Stimulated activated CD8-positive, alpha-beta memory T cell treated with anti-CD3 and anti-CD28 coated beads, Interleukin-4, amount 100 ng/mL, for 4 hours (primary cell): ENCODE measurements at places on chromosomes 7 and 10.

DNA sequence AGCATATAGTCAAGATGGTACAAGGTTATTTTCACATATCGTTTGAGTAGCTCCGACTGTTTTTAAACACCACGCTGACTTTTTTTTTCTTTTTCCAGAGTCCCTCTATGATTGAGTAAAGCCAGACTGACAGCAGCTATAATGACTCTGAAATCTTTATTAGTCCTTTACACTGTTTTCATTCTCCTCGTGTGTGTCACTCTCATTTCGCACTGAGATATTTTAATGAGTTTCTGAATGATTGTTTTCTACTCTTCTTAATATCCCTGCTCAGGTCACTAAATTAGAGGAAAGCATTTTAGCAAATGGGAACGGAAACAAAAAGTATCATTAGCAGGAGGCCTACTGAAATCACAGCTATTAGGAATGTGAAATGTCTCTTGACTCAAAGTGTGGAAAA lies 162.3 kb upstream of the MTPN start:
- DNase-seq: no peak

GRCh38 chr7:157541295-157542067 lies 204.7 kb downstream of the DNAJB6 start:
- no peak for DNase-seq

DNA sequence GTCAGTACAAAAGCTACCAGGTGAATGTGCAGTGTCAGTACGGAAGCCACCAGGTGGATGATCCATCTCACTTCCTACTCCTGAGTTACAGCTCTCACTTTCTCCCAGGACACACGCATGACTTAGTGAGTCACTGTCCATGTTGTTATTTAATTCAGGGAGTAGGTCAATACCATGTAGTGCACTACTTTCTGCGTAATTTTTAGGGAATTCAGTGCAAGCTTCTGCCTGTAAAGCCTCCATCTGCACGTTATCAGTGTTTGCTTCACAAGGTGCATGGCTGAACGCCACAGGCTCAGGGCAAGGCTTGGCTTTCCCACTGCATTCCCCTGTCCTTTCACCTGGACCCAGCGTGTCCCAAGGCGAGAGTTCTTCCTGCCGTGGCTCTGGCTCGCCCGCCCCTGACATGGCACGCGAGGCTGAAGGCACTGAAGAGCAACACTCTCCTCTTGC lies 59.5 kb downstream of the LARP4B start:
- no peak for DNase-seq

- no peak for DNase-seq
Observed at GRCh38 chr7:68176974-68177373, 1180.3 kb downstream of the TYW1 start.

- DNase-seq: no peak
Observed at GRCh38 chr7:55970978-55971377, 6.6 kb downstream of the NIPSNAP2 start.

- no peak for DNase-seq
Observed at GRCh38 chr7:7099584-7100014, 82.7 kb upstream of the C1GALT1 start.

DNA sequence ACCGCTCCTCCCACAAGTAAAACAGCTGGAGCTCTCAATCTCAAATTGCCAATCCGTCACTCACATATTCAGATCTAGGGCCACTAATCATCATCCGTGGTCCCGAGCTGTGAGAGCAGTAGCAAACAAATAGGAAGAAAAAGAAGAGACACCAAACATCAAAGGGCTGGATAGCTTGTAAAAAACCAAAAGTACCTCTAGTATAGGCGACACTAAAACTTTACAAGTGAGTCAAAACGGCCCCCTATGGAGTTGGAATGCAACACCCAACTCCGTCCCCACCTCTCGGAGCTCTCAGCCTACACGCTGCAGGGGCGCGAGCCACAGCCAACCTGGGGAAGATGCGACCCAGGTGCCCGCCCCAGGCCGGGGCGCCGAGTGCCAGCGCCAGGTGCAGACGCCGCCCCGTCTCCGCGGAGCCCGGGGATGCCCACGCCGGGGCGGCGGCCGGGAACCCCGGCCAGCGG lies 581 bp downstream of the FAM3C start:
- DNase-seq: peak; percentile 38

DNA sequence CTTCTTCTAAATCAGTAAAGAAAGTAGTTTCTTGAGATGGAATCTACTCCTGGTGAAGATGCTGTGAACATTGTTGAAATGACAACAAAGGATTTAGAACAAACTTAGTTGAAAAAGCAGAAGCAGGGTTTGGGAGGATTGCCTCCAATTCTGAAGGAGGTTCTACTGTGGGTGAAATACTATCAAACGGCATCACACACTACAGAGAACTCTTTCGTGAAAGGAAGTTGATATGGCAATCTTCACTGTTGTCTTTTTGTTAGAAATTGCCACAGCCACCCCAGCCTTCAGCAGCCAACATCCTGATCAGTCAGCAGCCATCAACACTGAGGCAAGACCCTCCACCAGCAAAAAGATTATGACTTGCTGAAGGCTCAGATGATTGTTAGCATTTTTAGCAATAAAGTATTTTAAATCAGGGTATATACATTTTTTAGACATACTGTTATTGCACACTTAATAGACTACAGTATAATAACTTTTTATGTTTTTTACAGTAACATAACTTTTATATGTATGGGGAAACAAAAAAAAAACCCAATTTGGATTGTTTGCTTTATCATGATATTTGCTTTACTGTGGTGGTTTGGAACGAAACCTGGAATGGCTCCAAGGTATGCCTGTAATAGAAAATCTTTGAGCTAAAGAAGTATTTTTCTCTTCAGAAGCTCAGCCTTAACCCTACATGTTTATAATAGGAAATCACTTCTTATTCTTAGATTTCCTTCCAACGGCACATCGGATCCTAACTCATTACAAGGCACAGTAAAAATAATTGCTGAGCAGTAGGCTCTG lies 257.3 kb downstream of the LRMDA start:
- DNase-seq: no peak

DNA sequence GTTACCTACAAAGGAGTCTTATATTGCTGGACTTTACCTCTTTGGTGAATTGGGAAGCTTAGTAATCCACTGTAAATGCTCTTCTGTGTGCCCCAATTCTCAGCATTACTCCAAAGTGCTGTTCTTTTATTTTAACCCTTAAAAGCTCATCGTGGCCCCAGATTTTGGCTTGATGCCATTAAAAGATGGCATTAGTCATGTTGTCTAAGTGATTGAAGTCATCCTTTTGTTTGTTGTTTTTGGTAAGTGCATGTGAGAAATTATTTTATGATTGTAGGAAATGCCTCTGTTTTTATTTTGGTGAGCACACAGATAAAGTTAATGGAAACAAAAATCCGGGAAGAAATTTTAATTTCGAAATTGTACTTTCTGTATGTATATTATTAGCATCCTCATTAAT lies 82.5 kb upstream of the GATA3 start:
- DNase-seq: no peak

DNA sequence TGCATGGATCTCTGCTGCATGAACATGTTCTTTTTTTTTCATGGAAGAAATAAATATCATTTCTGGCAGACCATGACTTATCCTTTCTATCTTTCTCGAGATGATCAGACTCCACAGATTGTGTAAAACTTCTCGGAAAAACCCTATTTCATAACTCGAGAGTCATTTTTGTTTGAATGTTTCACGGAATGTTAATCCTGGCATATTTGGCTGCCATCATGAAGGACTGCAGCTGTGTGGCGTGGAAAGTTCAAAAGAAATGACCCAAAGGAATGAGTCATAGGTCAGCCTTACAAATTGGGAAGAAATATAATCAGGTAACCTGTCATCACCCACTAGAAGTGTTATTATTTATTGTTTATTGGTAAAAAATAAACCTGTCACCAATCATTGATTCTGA lies 566.8 kb downstream of the SDK1 start:
- DNase-seq: no peak

- no peak for DNase-seq
Observed at GRCh38 chr7:80722616-80723195, 84.3 kb downstream of the CD36 start.

GRCh38 chr7:107125475-107125874 lies 43.3 kb upstream of the HBP1 start:
- no peak for DNase-seq

- DNase-seq: no peak
Observed at GRCh38 chr10:48497780-48498770, 106.8 kb downstream of the ARHGAP22 start.

DNA sequence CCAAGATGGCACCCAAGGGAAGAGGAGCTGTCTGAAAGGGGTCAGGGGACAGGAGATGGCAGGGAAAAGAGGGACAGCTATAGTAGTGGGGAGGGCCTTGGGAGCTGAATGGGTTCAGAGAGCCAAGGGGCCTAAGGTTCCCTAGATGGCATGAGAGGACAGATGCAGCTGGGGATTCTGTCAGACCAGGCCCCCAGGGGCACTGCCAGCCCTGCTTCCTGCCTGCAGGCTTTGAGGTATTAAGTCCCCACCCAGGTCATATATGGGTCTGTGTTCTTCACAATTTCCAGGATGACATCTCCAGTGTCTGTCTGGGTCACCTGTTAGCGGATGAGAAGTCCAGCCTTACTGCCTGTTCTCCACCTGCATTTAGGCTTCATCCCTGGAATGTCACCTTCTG lies 56.7 kb downstream of the NEURL1 start:
- no peak for DNase-seq

DNA sequence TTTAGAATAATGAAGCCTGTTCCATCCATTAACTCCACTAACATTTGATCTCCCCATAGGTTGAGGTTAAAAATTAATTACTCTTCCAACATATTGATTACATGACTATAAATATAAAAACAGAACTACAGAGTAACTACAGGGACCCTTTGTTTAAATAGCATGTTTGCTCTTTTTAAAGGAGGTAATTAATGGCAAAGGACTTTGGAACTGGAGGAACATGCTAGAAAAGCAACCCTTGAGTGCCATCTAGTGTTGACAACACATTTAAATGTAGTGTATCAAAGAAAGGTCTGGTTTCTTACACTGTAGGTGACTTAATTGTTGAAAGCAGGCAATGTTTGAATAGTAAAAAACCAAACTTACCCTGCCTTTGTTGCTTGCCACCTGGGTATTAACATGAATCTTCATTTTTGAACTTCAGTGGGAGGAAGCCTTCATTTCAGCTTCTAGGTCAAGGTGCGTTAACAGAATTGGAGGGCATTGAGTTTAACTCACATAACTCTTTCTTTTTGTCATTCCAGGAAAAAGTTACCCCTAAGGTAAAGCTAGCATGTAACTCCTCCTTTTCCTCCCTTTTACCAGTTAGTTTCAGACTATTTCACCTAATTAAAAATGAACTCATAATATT lies 52.6 kb upstream of the CAPZA2 start:
- no peak for DNase-seq

- DNase-seq: no peak
Observed at GRCh38 chr10:34323192-34323591, 491.9 kb downstream of the PARD3 start.

- no peak for DNase-seq
Observed at GRCh38 chr10:30433306-30433729, 666 bp upstream of the MAP3K8 start.

- DNase-seq: no peak
Observed at GRCh38 chr7:106290319-106290718, 5.5 kb upstream of the NAMPT start.

DNA sequence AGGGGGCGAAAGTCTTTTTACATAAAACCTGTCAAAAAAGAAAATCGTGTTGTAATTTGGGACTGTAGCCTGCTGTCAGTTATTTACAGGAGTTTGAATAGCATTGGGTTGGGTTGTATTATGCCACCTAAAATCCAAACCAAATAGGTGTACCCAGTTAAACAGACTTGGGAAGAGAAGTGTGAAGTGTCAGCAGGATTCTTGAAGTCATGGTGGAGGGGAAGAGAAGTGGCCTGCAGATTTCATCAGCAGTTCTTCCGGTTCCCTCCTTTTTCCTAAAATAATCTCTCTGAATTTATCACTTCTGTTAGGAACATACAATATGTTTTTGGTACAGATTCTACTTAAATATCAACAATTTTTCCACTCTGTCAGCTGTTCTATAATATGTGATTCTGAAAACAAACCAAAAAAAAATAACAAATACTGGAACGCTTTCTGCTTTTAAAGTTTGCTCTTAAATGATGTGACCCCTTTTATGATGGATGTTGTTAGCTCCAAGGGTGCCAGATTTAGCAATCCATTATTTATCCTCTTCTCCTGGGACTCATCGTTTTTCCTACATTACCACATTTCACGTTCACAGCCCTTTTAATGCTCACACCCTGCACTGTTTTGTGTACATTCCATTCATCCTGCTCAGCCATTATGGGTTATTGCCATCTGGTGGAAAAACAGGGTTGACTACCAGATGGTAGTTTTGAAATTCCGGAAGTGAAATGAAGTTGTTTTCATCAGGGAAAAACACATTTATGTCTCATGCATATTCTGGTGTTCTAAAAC lies 18.7 kb upstream of the ARHGAP12 start:
- no peak for DNase-seq

DNA sequence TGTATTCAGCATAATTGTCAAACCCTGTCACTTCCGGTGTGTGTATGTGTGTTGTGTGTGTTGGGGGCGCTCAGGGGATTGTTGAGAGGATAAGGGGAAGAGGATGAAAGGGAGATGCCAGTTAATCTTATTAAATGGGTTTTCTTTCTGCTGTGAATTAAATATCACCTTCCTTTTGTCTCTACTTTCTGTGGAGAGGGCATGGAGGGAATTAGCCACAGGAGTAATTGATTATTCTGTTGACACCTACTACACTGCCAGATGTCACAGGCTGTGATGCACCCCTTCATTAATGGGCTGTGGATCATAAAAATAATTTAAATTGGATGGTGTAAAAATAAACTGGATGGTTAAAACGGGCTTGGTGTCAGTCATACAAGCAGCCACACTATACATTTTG lies 311.9 kb downstream of the MDFIC start:
- DNase-seq: no peak

GRCh38 chr7:132065989-132066603 lies 509.7 kb upstream of the PODXL start:
- DNase-seq: no peak

DNA sequence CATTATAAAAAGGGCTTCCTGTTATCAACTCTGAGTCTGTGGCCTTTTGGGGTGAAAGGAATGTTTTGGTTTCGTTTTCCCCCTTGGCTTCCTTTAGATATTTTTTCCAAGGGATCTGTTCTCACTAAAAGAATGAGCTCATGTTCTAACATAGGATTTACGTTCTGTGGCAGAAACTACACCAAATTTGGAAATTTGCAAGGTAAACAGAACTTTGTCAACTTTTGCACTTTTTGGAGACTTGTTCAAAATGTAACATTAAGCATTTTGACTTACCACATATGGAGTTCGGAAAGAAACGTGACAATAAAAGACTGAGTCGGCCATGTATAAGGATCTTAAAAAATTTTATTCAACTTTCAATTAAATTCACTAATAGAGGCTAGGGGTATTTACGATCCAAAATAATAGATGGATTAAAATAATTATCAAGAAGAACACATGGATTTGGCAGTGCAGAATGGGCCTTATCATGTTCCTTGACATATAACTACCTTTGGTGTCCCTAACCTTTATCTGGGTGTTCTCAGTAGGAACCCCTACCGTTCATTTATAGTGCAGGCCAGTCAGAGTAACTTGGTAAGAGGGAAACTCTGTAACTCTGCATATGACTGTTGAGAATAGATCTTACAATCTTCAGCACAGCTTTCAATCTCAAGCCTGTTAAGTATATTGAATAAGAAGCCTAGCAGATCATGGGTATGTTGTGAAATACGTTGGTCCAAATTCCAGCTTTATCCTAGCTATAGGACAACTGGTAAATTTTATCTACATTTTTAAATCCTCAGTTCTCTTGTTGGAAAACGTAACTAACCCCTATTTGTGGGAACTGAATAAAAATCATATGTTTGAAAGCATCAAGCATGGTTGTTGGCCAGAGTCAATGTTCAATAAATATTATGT lies 11.8 kb downstream of the CPED1 start:
- DNase-seq: no peak

- no peak for DNase-seq
Observed at GRCh38 chr7:3175285-3175902, 125.7 kb upstream of the SDK1 start.
